PC-9 (cell line): ENCODE measurements at places on chromosomes 2 and 18.
A peak's percentile ranks its signal among the peaks of the same experiment; 100 is the strongest.

GRCh38 chr2:19255481-19255880 lies 102.9 kb downstream of the OSR1 start:
- peak; percentile 16 for DNase-seq

GRCh38 chr2:129233751-129234406 lies 745.6 kb upstream of the RAB6C start:
- DNase-seq, result no peak

DNA sequence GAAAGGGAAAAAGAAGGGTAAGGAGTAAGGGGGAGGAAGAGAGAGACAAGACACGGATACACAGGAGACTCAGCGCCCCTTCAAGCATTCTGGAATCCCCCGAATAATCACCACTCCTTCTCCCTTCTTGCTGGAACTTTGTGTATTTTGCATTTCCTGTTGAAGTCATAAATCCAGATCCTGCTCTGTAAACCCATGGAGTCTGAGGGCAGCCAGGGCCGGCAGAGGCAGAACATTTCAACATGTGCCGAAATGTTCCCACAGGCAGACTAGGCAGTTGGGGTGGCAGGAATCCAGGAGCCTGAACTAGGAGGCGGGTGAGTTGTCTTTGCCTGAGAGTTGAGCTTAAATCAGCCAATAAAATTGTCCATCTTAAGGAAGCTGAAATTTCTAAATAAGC lies 193.1 kb downstream of the SH3RF3 start:
- DNase-seq, result no peak

DNA sequence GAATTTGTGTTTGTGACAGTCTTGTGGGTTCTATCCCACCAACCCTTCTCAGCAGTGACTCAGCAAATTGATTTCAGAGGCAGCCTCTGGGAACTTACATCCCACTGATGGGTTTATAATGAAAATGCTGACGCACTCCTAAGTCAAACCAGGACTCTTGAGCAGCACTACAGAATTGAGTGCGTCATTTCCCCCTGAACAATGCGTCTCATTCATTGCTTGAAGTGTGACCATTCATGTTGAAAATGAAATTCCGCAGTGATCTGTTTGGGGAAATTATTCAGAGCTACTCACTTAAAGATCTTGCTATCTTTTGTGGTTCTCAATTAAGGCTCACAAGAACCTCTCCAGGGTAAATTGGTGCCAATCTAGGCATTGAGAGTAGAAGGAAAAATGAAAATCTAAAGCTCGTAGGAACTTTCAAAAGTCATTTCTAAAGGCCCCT lies 417.7 kb upstream of the SLC14A2 start:
- DNase-seq, result no peak

GRCh38 chr2:198137733-198138132 lies 333.3 kb downstream of the PLCL1 start:
- DNase-seq, result no peak

DNA sequence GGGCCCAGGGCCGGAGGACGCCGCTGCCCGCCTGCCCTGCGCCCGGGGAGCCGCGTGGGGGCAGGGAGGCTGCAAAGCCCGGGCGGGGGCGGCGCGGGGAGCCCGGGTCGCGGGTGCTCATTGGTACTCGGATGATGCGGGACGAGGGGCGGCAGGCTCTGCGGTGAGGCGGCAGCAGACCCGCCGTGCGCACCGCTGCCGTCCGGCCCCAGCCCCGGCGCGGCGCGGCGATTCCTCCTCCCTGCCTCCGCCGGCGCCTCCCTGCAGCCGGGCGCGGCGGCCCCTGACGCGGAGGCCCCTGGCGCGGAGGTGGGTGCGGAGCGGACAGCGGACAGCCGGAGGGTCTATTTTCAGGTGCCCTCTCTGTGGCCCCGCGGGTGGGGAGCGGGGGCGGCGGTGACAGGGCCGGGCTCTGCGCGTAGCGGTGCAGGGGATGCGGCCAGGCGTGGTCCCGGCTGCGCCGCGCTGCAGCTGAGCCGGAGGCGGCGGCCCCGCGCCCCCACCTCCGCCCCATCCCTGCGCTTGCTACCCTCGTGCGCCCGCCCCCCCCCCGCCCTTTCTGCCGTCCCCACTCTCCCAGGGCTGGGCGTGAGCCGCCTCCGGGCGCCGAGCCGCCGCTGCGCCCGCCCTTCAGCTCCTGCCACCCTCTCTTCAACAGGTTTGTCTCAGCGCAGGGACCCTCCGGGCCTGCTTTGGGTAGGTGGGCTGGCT lies 640 bp downstream of the SPTBN1 start:
- DNase-seq, result no peak

GRCh38 chr2:168849610-168850009 lies 40.6 kb downstream of the SPC25 start:
- DNase-seq, result no peak

DNA sequence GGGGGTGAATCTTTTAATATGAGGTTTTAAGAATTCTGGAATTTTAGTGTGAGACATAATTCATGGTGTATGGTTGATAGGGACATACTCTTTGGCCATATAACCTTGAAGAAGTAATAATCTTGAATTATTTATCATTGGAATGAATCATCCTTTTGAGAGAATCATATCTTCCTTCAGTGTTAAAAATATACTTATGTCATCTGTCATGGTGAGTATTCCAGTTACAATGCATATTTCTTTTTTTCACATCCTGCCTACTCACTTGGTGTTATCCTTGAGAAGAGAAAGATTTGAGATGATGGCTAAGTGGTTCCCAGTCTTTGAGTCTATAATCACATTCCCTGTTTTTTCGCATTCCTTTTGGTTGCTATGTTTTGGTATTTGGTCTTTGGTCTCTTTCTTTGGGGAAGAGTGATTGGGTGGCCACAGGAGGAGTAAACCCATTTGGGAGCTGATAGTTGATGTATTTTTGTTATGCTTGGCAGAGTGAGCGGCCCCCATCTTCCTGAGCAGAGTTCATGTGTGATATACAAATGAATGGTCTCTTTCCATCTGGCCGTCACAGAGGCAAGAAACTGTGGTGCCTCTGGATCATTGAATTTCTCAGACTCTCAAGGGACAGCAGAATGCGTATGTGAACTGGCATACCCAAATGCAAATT lies 21.6 kb downstream of the ASAP2 start:
- DNase-seq, result no peak

DNA sequence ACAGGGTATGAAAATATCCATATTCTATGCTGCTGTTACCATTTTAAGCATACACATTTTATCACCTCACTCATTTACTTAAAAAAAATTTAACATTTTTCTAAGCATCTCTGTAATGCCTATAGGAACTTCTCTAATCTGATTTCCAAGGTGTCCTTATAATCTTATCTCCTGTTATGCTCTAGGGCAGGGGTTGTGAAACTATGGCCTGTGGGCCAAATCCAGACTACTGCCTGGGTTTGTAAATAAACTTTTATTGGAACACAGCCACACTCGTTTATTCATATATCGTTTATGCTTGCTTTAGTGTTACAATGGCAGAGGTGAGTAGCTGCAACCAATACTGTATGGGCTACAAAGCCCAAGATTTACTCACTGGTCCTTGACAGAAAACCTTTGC lies 151.6 kb downstream of the RAPGEF4 start:
- DNase-seq, result no peak

DNA sequence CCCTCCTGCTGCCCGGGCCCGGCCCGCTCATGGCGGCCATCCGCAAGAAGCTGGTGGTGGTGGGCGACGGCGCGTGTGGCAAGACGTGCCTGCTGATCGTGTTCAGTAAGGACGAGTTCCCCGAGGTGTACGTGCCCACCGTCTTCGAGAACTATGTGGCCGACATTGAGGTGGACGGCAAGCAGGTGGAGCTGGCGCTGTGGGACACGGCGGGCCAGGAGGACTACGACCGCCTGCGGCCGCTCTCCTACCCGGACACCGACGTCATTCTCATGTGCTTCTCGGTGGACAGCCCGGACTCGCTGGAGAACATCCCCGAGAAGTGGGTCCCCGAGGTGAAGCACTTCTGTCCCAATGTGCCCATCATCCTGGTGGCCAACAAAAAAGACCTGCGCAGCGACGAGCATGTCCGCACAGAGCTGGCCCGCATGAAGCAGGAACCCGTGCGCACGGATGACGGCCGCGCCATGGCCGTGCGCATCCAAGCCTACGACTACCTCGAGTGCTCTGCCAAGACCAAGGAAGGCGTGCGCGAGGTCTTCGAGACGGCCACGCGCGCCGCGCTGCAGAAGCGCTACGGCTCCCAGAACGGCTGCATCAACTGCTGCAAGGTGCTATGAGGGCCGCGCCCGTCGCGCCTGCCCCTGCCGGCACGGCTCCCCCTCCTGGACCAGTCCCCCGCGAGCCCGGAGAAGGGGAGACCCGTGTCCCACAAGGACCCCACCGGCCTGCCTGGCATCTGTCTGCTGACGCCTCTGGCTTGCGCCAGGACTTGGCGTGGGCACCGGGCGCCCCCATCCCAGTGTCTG lies 767 bp downstream of the RHOB start:
- DNase-seq, result no peak

- DNase-seq, result no peak
Measured at GRCh38 chr2:105373895-105374401, 24.9 kb downstream of the FHL2 start.

- DNase-seq, result no peak
Measured at GRCh38 chr2:24012521-24013188, 2.8 kb downstream of the MFSD2B start.

DNA sequence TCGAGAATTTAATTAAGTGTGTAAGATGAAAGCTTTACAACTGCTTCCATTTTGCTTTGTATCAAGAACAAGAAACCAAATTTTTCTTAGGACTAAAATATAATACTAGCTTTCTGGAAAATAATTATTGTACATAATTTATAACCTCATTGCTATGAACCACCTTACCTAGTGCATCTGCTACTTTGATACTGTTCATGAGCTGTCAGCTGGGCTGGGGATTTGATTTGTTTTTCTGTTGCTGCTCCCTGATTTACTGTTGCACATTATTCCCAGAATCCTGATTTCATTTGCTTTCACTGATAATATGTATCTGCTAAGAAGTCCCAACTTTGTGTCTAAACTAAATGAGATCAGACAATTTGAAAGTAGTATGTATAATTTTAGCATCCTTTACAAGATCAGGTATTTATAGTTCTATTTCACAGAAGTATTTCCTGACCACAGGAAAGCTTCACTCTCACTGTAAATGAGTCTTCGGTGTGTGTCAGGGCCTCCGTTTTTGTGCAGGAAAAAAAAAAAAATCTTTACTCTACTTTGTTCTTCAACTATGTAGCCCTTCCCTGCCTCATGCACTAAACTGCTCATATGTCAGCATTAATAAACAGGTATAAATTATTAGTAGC lies 105.6 kb upstream of the CCDC150 start:
- DNase-seq, result no peak

DNA sequence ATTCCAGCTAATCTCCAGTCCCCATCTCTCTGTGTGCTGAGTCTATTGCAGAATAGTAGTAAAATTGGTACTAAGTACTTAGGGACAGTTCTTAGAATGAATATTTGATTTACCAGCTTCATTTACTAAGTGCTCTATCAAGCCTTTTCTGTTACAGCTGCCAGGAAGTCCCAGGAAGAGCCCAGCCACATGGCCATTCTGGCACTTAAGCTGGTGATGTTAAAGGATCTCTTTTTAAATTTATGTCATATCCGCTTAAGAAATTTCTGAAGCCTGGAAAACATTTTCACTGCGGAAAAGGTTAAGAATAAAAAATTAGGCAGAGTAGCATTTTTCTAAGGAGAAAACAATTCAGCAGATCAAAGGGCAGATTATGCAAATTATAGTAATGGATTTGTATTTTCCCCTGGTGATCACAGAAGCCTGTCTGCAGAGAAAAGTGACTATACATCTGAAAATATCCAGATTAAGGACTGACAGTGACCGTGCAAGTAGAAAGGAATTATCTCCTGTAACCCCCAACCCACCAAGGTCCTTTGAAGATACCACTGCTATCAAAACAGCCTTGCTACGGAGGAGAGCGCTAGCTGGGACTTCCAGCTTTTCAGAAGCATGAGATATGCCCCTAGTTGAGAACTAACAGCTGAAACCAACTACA lies 260.8 kb downstream of the SH3BP4 start:
- no peak for DNase-seq

- no peak for DNase-seq
Measured at GRCh38 chr2:40038646-40039045, 259.6 kb upstream of the THUMPD2 start.

DNA sequence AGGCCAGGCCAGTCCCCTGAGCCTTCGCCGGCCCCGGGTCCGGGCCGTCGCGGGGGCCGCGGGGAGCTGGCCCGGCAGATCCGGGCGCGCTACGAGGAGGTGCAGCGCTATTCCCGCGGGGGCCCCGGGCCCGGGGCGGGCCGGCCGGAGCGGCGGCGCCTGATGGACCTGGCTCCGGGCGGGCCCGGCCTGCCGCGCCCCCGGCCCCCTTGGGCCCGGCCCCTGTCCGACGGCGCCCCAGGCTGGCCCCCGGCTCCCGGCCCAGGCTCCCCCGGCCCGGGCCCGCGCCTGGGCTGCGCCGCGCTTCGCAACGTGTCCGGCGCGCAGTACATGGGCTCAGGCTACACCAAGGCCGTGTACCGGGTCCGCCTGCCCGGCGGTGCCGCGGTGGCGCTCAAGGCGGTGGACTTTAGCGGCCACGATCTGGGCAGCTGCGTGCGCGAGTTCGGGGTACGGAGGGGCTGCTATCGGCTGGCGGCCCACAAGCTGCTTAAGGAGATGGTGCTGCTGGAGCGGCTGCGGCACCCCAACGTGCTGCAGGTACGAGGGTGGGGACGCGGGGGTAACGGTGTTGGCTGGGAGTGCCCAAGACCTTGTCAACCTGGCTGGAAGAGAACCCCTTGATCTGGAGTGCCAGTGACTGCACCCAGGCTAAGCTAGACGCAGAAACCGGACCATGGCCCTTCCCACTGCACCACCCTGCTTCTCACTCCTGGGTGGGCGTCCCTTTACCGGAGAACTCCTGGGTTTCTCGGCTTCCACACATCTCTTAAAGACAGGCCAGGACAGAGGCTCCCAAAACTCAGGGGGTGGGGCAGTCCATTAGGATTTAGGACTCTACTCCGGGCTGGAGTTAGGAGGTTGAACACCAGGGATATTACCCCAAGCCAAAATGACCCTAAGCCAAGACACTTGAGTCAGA lies 739 bp downstream of the PKDCC start:
- DNase-seq, result no peak
